ENCODE measurements at places on chromosomes 16 and 17. TPM values are rescaled to one million over a fixed set of nuclear protein-coding genes. Genes with fewer than 3 reads are reported as not detected.
A peak's percentile ranks its signal among the peaks of the same experiment; 100 is the strongest.

DNA sequence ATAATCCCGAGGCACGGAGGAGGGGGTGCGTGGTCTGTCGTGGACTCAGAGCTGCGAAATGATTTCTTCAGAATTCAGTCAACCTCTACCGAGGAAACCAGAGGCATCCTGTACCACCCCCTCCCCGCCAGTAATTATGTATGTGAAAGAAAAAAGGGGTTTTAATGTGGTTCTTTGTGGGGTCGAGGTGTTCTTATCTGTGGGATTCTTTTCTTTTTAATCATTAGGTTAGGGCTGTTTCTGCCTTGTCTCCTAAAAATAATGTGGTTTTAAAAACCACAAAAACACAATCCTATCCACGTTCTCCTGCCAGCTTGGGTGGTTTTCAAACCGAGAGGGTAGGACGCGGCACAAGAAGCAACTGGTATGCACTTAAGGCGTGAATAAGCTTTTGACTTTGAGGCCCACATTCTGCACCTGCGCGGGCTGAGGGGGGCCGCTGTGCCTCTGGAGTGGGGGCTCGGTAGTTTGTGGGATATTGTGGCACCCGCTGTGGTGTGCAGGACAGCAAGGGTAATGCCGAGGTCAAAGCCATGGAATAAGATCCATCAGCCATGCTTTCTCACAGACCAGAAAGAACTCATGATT is 1.0 kb downstream of the SLC47A1 start:
- DNase-seq = no peak

- no peak for DNase-seq
Measured at GRCh38 chr16:56481468-56482122, 30.2 kb downstream of the OGFOD1 start.

DNA sequence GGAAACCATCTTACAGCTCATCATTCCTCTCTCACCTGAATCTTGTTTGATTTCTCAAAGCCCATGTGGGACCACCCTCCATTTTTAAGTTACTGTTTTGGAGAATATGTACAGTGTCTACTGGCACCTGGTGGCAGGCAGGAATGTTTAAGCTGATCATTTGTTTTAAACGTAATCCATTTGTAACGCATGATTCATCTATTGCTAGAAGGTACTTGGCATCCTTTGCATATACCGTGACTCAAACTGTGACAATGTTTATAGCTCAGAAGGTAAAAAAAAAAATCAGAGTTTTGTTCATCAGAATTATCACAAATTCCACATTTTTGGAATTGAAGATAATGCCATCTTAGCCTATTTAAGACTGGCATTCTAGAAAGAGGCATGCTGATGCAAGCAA is 1007.5 kb upstream of the EEF2KMT start:
- DNase-seq = peak; percentile 70

DNA sequence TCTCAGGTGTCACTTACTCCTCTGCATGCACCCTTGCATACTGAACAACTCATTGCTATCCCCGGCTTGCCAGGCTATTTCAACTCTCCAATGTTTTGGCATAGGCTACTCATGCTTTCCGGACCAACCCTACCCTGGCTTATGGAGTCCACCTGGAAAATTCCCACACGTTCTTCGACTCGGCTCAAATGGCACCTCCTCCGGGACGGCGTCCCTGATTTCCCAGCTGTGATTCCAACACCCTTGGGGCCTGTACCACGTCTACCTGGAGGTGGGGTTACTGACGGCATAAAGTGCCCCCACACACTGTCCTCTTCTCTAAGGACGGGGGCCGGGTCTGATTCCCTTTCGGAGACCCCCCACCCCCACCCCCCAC is 498 bp downstream of the SMYD4 start:
- peak; percentile 51 for DNase-seq

GRCh38 chr16:677316-678190 is 2.1 kb downstream of the RHBDL1 start:
- DNase-seq = no peak

Gene SLFN11
- polyA plus RNA-seq = 0.81 TPM

Gene RHBDF1
- polyA plus RNA-seq = 32.0 TPM

Gene CDH8
- not detected for polyA plus RNA-seq
